ENCODE measurements at places on chromosomes 12 and 14. TPM values are rescaled to one million over a fixed set of nuclear protein-coding genes. Genes with fewer than 3 reads are reported as not detected.

Gene CIROP
- total RNA-seq = 0.12 TPM

Gene KIF5A
- total RNA-seq = 0.15 TPM

Gene LTBP2
- 99.9 TPM for total RNA-seq

Gene SPIC
- total RNA-seq = not detected

All from smooth muscle cell of the coronary artery (primary cell).